ENCODE measurements at places on chromosomes 4 and X.

DNA sequence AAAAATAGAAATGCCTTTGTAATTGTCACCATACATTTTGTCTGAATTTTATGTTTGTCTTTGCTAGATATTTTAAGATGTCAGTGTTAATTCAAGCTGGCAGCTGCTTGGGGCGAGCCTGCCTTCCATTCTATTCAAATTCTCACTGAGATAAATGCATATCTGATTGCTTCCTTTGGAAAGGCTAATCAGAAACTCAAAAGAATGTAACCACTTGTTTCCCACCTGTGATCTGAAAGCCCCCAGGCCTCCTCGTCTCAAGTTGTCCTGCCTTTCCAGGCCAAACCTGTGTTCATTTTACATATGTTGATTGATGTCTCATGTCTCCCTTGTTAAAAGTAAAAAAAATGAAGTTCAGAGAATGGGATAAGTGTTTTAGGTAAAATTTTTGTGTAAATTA is 318.7 kb upstream of the TECRL start:
- DNase-seq, result no peak

DNA sequence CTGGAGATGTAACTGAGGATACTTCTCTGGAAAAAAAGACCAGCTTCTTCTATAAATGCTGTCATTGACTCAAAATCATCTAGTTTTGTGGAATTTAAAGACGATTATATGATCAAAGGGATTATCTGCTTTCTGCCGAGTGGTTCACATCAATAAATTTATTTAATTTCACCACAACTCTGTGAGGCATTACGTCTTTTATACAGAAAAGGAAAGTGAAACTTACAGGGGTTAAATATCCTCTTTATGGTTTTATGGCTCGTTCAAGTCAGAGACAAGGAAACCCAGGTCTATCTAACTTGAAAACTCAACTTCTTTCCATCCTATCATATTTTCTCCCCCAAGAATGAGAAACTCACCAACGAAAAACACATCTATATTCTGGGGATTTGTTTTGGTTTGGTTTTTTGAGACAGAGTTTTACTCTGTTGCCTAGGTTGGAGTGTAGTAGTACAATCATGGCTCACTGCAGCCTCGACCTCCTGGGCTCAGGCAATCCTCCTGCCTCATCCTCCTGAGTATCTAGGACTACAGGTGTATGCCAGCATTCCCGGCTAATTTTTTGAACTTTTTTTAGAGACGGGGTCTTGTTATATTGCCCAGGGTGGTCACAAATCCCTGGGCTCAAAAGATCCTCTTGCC is 377.9 kb upstream of the EMCN start:
- DNase-seq, result no peak

DNA sequence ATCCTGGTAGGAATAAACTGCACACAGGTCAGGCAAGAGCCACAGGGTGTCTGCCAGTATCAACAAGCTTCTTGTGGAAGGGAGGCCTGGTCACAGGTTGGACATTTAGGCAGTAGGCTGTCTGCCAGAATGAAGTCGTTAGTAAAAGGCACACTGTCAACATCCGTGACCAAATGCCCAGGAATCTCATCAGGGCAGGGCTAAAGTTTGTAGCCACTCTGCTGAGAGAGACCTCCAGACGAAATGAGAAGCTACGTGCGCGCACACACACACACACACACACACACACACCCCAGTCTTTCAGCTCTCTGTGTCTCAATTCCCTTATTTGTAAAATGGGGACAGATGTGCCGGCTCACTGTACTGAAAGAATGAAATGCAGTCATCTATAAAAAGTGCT is 408.7 kb upstream of the ZFP42 start:
- no peak for DNase-seq

DNA sequence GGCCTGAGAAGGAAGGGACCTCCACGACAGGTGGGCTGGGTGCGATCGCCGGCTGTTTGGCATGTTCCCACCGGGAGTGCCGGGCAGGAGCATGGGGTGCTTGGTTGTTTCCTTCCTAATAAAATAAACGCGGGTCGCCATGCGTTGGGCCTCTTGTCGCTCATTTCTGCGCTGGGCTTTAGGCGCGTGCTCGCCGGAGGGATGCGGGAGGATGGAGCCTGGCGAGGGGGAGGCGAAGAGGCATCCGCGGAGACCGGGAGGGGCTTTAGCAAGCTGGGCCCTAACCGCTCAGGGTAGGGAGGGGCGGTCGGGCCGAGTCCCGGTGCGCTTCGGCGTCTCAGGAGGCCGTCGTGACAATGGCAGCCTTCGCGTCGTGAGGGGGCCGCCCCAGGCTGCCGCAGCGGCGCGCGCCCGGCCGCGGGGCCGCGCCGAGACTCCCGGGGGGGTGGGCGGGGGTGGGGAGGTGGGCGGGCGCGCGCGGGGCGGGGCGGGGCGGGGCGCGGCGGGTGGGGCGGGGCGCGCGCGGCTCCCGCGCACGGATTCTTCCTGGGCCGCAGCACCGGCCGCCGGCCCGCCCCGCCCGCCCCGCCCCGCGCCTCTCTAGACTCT is 476 bp upstream of the GDI1 start:
- DNase-seq, result no peak

- no peak for DNase-seq
These were observed 1043.3 kb downstream of the FAT4 start for GRCh38 chr4:126358041-126358440.

DNA sequence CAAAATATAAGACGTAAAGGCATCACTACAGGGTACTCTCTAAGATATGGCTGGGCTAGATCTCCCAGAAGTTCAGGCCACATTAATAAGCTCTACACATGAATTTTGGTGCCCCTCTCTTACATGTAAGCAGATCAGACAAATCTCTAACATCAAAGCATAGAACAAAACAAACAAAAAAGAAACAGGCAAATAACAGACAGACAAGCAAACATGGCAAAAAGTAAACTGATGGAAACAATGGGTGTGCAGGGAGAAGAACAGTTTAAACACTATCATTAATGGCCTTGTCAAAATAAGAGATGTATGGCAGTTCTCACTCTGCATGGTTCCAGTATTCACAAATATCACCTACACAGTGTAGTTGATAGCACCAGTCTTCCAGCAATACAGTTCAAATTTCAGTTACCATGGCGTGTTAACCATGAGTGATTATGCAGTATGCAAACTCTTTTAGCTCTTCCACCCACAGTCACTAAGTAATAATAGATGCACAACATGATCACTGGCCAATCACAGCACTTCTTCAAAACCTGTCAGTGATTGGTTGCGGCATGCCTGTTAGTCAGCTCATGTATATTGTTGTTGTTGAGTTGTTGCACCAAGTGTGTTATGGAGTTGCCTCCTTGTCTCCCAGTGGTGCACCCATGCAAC is 110.7 kb upstream of the TLR3 start:
- no peak for DNase-seq
